Uterus (tissue), 4 donors: ENCODE measurements at places on chromosomes 11 and 22. TPM values are rescaled to one million over a fixed set of nuclear protein-coding genes. Genes with fewer than 3 reads are reported as not detected.

- no peak for DNase-seq
- H3K4me1 ChIP-seq: peaks cover 20% of the 10 kb centered on the region
- no peaks in the 10 kb centered on the region for H3K36me3 ChIP-seq
- no peak overlapping the region for H3K4me3 ChIP-seq
Measured at GRCh38 chr11:63905179-63905578, 11.8 kb downstream of the RCOR2 start.

DNA sequence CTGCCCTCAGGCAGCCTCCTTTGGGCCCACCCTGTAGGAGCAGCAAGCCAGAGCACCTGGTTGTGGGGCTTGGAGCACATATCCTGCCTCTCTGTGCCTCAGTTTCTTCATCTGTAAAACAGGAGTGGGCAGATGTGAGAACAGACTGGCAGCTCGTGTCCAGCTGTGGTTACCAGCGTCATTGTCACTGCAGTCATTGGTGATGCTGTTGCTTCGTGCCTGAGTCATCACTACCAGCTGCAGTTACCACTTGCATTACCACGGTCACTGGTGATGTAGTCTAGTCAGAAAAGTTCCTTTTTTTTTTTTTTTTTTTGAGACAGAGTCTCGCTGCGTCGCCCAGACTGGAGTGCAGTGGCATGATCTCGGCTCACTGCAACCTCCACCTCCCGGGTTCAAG, 20.4 kb downstream of the RSPH14 start:
- no peak for DNase-seq
- H3K36me3 ChIP-seq: no peaks in the 10 kb centered on the region
- H3K4me1 ChIP-seq: no peaks in the 10 kb centered on the region
- H3K4me3 ChIP-seq: no peak overlapping the region
- H3K27me3 ChIP-seq: no peaks in the 10 kb centered on the region
- no peak overlapping the region for H3K27ac ChIP-seq

DNA sequence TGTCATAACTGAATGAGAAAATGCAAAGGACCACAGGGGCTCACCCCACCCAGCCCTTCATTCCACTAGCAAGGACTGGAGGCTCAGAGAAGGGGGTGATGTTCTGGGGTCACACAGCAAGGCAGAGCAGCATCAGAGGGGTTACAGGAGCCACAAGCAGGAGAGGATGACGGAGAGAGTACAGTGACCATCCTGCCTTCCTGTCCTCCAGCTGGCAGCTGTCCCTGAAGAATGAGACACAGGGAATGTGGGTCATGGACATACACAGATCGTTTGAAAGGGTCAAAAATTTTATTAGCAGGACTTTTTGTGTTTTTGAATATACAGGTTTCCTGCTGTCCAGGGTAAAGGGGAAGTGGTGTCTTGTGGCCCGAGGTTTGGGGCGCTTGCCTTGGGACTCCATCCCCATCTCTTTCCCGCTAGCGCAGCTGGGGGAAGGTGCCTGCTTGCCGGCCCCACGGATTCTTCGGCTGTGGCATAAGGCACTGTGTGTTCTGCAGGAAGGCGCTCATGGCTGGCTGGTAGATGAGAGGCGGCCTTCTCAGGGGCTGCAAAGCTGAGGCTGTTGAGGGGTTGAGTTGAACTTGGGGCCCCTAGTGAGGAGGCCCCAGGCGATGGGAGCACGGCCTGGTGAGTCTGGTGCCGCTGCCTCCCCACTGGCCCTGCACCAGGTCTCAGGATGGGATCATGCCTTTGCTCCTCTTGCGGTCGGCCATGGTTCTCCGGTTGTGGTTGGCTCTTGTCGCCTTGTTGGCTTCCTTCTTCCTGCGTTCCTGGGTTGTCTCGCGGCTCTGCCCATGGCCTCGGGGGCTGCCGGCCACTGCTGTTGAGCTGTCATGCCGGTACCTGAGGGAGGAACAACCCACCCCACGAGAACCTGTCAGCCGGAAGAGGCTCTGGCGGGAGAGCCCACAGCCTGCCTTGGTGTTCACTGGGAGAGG, 21.4 kb downstream of the UQCR10 start:
- H3K4me3 ChIP-seq: no peak overlapping the region
- H3K36me3 ChIP-seq: no peaks in the 10 kb centered on the region
- peaks cover 3% of the 10 kb centered on the region for H3K4me1 ChIP-seq
- H3K27ac ChIP-seq: no peak overlapping the region

- no peaks in the 10 kb centered on the region for H3K27me3 ChIP-seq
- no peak overlapping the region for H3K27ac ChIP-seq
- no peak overlapping the region for H3K4me3 ChIP-seq
Measured at GRCh38 chr11:3860375-3860774, 4.9 kb downstream of the STIM1 start.

DNA sequence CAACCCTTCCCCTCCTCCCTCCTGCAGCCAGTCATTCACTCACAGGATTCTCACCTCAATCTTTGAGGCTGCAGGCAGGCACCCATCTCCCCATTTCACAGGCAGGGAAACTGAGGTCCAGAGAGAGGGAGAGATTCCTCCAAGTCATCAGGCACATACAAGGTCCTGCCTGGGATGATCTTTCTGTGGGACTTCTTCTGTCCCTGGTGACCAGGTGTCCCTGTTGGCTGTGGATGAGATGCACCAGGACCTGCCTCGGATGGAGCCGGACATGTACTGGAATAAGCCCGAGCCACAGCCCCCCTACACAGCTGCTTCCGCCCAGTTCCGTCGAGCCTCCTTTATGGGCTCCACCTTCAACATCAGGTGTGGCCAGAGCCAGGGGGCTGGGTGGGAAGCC, 7.8 kb downstream of the FTH1 start:
- H3K4me3 ChIP-seq: no peak overlapping the region
- H3K27ac ChIP-seq: no peak overlapping the region
- peak; percentile 12 for DNase-seq
- no peaks in the 10 kb centered on the region for H3K36me3 ChIP-seq
- no peaks in the 10 kb centered on the region for H3K27me3 ChIP-seq

DNA sequence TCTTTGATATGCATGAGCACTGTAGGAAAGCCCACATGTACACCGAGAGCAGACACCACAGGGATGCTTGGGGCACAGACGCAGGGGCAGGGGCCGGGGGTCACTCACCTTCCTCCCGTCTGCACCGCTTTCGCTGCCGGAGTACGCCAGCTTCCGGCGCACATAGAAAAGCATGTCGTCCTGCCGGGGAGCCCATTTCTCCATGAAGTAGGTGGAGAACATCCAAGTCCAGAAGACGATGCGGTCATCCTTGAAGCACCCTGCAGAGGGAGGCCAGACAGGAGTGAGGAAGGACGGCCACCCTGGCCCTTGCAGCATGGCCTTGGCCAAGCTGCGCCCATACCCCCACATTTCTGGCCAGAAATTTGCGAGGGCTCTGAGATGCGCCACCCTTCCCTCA, 28.8 kb downstream of the KIAA0930 start:
- H3K27me3 ChIP-seq: no peaks in the 10 kb centered on the region
- no peak for DNase-seq
- peaks cover 9% of the 10 kb centered on the region for H3K4me1 ChIP-seq

DNA sequence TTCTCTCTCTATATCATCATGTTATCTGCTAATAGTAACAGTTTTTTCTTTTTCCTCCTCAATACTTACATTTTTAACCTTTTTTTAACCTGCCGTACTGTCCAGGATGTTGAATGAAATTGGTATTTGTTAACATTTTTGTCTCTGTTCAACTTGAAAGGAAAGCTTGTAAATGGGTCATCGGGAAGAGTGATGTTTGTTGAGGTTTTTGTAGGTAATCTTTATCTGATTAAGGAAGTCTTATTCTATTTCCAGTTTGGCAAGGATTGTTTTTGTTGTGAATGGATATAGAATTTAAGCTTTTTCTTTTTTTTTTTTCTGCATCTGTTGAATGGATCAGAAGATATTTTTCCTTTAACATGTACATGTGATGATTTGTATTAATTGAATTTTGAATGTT, 8.1 kb upstream of the NNMT start:
- H3K4me1 ChIP-seq: no peaks in the 10 kb centered on the region
- H3K36me3 ChIP-seq: no peaks in the 10 kb centered on the region
- H3K27ac ChIP-seq: no peak overlapping the region
- H3K27me3 ChIP-seq: no peaks in the 10 kb centered on the region
- no peak overlapping the region for H3K4me3 ChIP-seq
- DNase-seq: no peak

DNA sequence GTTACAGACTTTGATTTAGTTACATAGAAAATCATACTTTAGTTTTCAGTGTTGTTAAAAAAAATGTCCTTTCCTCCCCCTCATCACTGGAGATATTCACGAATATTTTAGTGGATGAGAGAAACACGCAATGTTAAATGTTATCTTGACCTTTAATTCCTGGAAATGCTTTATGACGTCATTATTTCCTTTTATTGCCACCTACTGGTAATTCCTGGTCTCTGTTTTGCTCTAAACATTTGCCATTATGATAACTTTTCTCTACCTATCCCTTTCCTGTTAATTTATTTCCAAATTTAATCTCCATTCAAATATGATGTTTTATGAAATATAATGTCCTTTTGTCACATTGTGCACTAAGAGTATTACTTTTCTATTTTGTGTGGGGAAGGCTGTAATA, 770.6 kb downstream of the FAM181B start:
- DNase-seq: no peak
- no peaks in the 10 kb centered on the region for H3K4me1 ChIP-seq
- no peaks in the 10 kb centered on the region for H3K27me3 ChIP-seq
- no peak overlapping the region for H3K27ac ChIP-seq

GRCh38 chr22:47133061-47133969, 370.9 kb downstream of the TBC1D22A start:
- H3K27ac ChIP-seq: no peak overlapping the region
- H3K27me3 ChIP-seq: no peaks in the 10 kb centered on the region
- no peak for DNase-seq
- H3K4me3 ChIP-seq: no peak overlapping the region

GRCh38 chr11:123653483-123653826, 969 bp downstream of the SCN3B start:
- no peaks in the 10 kb centered on the region for H3K27me3 ChIP-seq
- H3K4me1 ChIP-seq: peaks cover 6% of the 10 kb centered on the region
- peak overlapping the region; percentile 34 for H3K4me3 ChIP-seq
- H3K36me3 ChIP-seq: no peaks in the 10 kb centered on the region

- no peaks in the 10 kb centered on the region for H3K36me3 ChIP-seq
- no peak overlapping the region for H3K27ac ChIP-seq
- H3K4me3 ChIP-seq: no peak overlapping the region
Measured at GRCh38 chr11:131350872-131351271, 19.5 kb upstream of the NTM start.

DNA sequence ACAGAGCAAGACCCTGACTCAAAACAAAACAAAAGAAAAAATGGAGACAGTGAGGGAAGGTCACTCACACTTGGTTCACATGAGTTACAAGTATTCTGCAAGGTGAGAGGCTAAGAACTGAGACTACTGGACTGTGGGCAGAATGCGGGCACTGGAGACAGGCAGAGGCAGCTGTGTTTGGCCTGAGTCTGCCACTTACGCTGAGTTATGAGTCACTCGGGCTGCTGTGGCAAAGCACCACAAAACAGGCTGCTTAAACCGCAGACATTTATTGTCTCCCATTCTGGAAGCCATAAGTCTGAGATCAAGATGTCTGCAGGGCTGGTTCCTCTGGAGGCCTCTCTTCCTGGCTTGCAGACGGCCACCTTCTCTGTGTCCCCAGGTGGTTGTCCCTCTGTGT, 122.8 kb downstream of the SHANK2 start:
- H3K4me3 ChIP-seq: no peak overlapping the region
- H3K27me3 ChIP-seq: no peaks in the 10 kb centered on the region
- DNase-seq: no peak
- H3K4me1 ChIP-seq: no peaks in the 10 kb centered on the region
- no peak overlapping the region for H3K27ac ChIP-seq

DNA sequence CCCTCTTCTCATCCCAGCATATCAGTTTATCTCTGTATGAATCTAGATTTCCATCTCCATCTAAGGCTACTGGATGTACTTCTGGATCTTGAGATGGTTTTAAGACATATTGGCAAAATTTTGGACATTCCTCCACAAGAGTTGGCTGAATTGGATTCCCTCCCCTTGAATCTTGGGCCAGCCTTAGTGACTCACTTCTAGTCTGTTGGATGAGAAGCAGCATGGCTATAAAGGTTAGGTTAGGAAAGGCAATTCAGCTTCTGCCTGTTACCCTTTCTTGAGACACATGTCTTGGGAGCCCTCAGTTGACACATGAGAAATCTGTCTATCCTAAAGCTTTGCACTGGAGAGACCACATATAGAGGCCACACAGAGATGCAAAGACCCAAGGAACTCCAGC, 73.0 kb upstream of the PGR start:
- no peak overlapping the region for H3K27ac ChIP-seq
- no peaks in the 10 kb centered on the region for H3K36me3 ChIP-seq
- no peaks in the 10 kb centered on the region for H3K4me1 ChIP-seq
- no peak overlapping the region for H3K4me3 ChIP-seq
- no peaks in the 10 kb centered on the region for H3K27me3 ChIP-seq

DNA sequence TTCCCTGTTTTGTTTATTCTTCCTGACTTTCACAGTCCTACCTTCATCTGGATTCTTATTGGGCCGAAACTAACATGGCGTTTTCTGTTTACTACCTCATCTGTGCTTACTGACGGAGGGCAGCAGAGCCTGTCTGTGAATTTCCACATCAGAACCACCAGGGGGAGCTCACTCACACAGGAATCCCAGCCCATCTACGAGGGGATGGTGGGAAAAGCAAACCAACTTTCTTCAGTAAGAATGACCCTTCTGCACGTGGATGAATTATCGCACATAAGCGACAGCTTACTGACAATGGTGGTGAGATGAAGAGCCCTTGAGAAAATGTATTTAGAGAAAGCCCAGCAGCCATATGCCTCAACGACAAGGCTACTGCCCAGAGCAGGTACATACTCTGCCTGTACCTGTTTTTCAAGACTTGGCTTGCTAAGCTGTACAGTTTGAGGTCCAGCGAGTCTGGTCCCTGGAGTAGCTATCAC, 42.5 kb downstream of the LARGE2 start:
- DNase-seq: peak; percentile 64
- H3K4me1 ChIP-seq: no peaks in the 10 kb centered on the region
- no peaks in the 10 kb centered on the region for H3K27me3 ChIP-seq
- H3K4me3 ChIP-seq: no peak overlapping the region

GRCh38 chr11:66011785-66012303, at the start of gene CST6:
Gene CST6 (plus strand): TSS chr11:66012008. CDS start chr11:66012045, 37 bp downstream.
- H3K4me3 ChIP-seq: no peak within 1 kb of the TSS
- no peaks in the 10 kb centered on the region for H3K4me1 ChIP-seq
- H3K27me3 ChIP-seq: peaks cover 19% of the 10 kb centered on the region
- no peak for DNase-seq

- no peak overlapping the region for H3K4me3 ChIP-seq
- no peak overlapping the region for H3K27ac ChIP-seq
Measured at GRCh38 chr22:39722501-39722900, 151.9 kb downstream of the CACNA1I start.

GRCh38 chr22:29695129-29695926, 24.5 kb upstream of the CABP7 start:
- no peaks in the 10 kb centered on the region for H3K36me3 ChIP-seq
- no peaks in the 10 kb centered on the region for H3K27me3 ChIP-seq
- no peak for DNase-seq
- H3K4me1 ChIP-seq: no peaks in the 10 kb centered on the region

- H3K4me1 ChIP-seq: no peaks in the 10 kb centered on the region
- DNase-seq: no peak
- no peak overlapping the region for H3K27ac ChIP-seq
- no peak overlapping the region for H3K4me3 ChIP-seq
- H3K27me3 ChIP-seq: no peaks in the 10 kb centered on the region
Measured at GRCh38 chr11:112401036-112401769, 140.5 kb upstream of the PLET1 start.

The AGBL2 gene
- total RNA-seq: 45.6 TPM

The PCNX3 gene
- 6.8 TPM for total RNA-seq

The TBX10 gene
- total RNA-seq: not detected

The POLD4 gene
- total RNA-seq: 13.3 TPM

The APOBEC3C gene
- total RNA-seq: 48.2 TPM

The ANO1 gene
- total RNA-seq: 6.8 TPM

The OR8G5 gene
- total RNA-seq: not detected
